MM.1S (cell line): ENCODE measurements at places on chromosomes 3 and 15.

GRCh38 chr3:125186800-125187598 lies 25.5 kb downstream of the SLC12A8 start:
- DNase-seq = no peak

- DNase-seq = no peak
These were observed 317.4 kb downstream of the FHIT start for GRCh38 chr3:60933824-60934223.

- DNase-seq = no peak
These were observed 352.4 kb upstream of the ZNF385D start for GRCh38 chr3:22103423-22103822.

GRCh38 chr3:188446766-188447165 lies 292.8 kb downstream of the LPP start:
- peak; percentile 38 for DNase-seq

- no peak for DNase-seq
These were observed 121.7 kb upstream of the DLG1 start for GRCh38 chr3:197420115-197420514.

DNA sequence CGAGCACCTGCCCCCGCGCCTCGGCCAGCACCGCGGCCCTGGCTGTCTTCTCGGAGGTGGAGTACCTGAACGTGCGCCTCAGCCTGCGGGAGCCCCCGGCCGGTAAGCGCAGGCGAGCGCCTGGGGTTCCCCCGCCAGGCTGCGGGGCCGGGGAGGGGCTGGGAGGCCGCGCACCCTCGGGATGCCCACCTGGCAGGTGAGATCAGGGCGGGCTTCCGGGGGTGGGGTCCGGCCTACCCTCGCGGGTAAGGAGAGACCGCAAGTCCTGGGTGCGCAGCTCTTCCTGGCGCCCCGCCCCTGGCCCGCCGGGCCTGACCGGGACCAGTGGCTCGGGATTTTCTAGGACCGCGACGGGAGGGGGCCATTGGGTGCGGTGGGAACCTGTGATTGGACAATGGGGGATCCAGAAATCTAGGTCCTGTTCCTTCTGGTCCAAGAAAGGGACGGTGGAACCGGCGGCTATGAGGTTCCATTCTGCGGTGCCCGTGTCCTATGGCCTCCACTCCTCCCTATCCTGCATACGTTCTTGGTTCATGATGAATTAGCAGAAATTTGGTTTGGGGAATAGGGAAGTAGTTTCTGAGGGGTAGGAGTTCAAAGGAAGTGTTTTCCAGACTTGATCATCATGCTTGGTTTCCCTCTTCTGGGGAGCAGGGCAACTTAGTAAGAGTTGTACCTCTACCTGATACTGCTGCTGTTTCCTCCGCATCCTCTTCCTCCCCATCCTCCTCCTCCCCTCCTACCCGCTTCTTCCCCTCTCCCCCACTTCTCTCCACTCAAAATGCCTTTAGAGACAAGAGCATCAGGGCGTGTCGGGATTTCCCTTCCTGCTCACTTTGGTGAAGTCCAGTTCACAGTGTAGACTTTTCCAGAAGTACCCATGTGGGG lies 808 bp downstream of the ARRDC4 start:
- peak; percentile 27 for DNase-seq

- DNase-seq = no peak
These were observed 471.6 kb downstream of the FOXP1 start for GRCh38 chr3:71111784-71112440.

DNA sequence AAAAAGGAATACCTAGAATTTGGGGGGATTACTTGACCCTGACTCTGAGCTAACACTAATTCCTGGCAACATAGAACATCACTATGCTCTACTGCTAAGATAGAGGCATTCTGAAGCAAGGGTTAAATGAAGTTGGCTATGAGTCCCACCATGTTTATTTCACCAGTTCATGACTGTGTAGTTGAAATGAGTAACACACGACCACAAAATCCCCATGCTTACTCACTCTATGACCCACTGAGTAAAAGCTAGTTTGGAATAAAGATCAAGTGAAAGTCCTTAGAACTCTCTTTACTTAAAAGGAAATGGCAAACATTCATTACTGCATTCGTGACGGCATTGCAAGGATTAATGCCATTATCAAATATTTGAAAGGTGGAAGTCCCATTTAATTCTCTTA lies 47.4 kb downstream of the MRPL46 start:
- DNase-seq = no peak

DNA sequence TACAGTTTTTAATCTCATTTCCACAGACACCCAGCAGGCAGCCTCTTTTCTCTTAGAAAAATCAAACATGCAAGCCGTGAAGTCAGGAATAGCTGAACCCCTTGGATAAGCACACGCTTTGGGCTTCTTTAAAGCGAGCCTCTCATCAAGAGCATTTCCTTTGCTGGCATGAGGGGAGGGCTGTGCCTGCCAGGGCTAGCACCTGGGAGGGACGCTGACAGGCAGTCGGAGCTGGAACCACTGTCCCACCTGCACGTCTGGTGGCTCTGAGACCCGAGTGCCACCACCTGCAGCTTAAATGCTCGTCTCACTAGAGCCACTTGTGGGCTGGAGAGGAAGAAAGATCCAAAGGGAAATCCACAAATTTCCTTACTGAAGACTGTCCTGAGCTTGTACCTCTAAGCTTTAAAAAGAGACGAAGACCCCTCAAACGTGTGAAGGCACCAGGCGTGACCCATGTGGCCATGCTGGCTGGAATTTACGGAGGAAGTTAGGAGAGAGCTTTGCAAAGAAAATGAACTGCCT lies 9.4 kb downstream of the MAP6D1 start:
- DNase-seq = peak; percentile 69
